ENCODE measurements at places on chromosomes 4 and X. TPM values are rescaled to one million over a fixed set of nuclear protein-coding genes. Genes with fewer than 3 reads are reported as not detected.

The UNC5C gene
- polyA plus RNA-seq = not detected

The SMIM10L2A gene
- polyA plus RNA-seq = 0.09 TPM

The CCDC158 gene
- polyA plus RNA-seq = 0.10 TPM

The MFSD8 gene
- polyA plus RNA-seq = 11.9 TPM

The AWAT2 gene
- not detected for polyA plus RNA-seq

The CBLL2 gene
- not detected for polyA plus RNA-seq

The PLS3 gene
- polyA plus RNA-seq = 165 TPM

The BEX4 gene
- polyA plus RNA-seq = 13.6 TPM
